Vagina (tissue), 2 donors: ENCODE measurements at places on chromosomes 6 and 20. TPM values are rescaled to one million over a fixed set of nuclear protein-coding genes. Genes with fewer than 3 reads are reported as not detected.

Gene GPX5
- not detected for total RNA-seq

Gene C6orf58
- not detected for total RNA-seq

Gene KIF13A
- 43.0 TPM for total RNA-seq

Gene CST9
- total RNA-seq: not detected

Gene VEGFA
- total RNA-seq: 194 TPM

Gene SMPDL3A
- 44.7 TPM for total RNA-seq

Gene CRISP3
- total RNA-seq: 19.2 TPM

DNA sequence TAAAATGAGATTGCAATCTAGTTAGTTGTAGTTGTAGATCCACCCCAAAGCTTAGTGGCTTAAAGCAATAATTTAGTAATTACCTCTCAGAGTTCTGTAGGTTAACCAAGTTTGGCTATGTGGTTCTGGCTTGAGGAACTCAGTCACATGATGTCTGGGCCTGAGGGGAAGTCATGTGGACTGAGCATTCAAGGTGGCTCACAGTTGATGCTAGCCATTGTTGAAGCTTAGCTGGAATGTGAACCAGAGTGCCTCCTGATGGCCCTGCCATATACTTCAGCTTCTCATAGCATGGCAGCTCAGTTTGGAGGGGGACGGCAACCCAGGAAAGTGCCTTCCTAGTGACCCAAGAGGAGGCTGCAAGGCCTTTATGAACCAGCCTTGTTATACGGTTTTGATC, 263.2 kb upstream of the RNF217 start:
- no peak overlapping the region for H3K27ac ChIP-seq
- H3K4me3 ChIP-seq: no peak overlapping the region
- no peaks in the 10 kb centered on the region for H3K36me3 ChIP-seq
- no peak for DNase-seq

- no peaks in the 10 kb centered on the region for H3K36me3 ChIP-seq
- H3K27me3 ChIP-seq: no peaks in the 10 kb centered on the region
- no peaks in the 10 kb centered on the region for H3K4me1 ChIP-seq
- peak; percentile 79 for DNase-seq
Measured at GRCh38 chr20:32918751-32919150, 60.0 kb downstream of the EFCAB8 start.

- no peaks in the 10 kb centered on the region for H3K36me3 ChIP-seq
- H3K4me1 ChIP-seq: peaks cover 58% of the 10 kb centered on the region
- H3K27ac ChIP-seq: peak overlapping the region; percentile 97
- no peak for DNase-seq
- H3K27me3 ChIP-seq: no peaks in the 10 kb centered on the region
Measured at GRCh38 chr6:125791151-125791819, 525 bp downstream of the NCOA7 start.

GRCh38 chr20:23200413-23200812, 114.3 kb upstream of the CD93 start:
- H3K4me3 ChIP-seq: no peak overlapping the region
- H3K36me3 ChIP-seq: no peaks in the 10 kb centered on the region
- peaks cover 19% of the 10 kb centered on the region for H3K4me1 ChIP-seq
- no peak for DNase-seq
